ENCODE measurements at places on chromosomes 5 and 9.

DNA sequence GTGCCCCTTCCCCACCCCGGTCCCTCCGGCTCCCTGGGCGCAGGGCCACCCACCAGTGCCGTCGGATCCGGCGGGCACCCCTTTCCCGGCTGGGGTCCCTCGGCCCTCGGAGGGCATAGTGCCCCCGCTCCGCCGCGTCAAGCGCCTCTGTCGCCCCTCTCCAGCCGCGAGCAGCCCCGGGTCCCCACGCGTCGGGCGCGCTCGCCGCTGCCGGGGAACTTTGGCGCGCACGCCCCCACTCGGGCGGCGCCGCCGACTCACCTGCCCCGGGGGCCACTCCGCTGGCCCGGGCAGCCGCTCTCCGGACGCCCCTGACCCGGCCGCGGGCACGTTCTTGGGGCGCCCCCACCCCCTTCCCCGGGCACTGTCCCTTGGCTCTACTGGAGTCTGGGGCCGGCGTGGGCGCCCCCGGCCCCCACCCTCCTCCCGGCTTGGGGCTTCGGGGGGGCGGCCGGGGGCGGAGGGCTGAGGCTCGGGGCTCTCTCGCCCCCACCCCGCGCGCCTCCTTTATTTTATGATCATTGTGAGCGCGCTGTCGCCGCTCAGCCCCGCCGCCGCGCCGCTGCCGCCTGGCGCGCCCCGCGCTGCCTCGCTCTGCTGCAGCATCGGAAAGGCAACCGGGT is 1.1 kb upstream of the FAM78A start:
- DNase-seq, result no peak

GRCh38 chr9:91428436-91428835 is 4.8 kb upstream of the NFIL3 start:
- no peak for DNase-seq

DNA sequence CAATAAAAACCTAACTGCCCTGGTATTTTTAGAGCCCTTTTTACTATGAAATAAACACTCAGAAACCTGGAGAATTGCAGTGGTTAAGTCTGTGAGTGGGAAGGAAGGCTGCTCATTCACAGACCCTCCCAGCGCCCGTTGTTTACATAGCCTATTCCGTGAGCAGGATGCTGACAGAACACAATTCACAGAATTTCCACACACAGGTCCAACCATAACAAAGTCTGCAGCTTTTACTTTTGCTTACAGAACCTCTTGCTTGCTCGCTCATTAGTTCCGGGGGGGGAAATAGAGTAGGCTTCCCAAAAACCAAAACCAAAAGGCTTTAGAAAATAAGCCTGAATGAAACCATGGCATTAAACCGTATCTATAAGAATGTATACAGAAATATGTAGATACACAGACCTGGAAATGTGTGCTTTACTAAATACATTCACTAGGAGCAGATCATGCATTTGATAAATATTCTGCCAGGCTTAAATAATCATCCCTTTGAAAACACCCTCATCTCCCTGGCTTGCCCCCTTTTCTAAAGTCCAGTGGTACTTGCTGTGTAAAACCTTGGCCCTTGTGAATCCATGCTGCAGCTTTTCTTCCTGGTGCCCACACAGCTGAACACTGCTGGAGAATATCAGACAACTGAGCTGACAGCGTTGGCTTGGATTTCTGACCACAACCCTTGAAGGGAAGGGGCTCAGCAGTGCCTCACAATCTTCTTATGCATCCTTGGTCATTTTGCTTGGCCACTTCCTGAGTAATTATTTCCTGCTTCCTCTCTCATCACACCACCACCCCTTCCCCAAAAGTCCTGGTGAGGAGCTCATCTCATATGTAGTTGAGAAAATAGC is 128.0 kb downstream of the FANCC start:
- peak; percentile 22 for DNase-seq

- DNase-seq, result no peak
Measured at GRCh38 chr5:32790411-32790951, 79.4 kb downstream of the NPR3 start.

DNA sequence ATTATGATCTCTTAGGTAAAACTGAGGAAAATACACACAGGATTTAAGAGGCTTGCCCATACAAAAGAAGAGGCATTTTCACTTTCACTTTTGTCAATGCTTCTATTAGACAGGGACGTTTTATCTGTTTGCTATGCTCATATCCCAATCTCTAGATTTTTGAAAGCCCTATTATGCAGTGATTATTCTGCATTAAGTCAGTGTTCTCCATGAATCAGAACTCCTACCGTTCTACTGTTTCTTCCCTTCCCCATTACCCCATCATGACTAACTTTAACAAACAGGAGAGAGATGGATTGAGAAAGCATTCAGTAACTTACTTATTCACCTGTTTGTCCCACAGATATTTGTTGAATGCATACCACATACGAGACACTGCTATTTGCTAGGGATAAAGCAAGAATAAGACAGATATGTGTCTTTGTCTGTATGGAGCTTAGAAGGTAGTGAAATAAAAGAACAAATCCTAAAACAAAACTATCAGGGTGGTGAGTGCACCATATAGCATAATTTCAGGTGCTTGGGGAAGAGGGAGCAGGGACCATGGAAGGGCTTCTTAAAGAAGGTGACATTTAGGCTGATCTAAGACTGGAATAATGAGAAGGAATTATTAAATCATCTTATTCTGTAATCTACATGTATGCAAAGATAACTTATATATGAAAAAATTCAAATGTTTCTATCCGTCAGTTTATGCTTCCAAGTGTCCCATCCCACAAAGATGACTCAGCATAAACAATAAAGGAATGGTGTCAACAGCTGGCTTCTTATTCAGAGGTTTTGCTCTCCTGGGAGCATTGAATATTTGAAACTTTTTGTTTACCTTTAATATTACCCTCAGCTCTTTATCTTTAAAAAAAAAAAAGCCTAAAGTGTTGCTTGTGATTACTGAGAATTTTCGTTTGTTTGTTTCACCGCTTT is 328.1 kb downstream of the HINT1 start:
- DNase-seq, result no peak

DNA sequence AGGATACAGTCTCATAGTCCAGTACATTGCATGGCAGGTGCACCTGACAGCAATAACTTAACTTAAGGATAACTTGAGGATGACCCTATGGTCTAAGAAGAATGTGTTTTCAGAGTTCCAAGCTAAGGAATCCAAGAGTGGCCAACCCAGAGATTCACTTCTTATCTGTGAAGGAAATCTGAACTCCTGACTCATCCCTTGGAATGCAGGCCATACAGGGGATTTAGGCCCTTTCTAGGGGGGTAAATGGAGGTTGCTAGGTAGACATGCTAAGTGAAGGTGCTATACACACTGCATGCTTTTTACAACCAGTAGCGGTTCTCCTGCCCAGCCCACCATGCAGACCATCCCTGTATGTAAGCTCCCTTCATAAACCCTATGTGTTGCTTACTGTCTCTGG is 50.4 kb downstream of the HTR1A start:
- DNase-seq, result no peak

- no peak for DNase-seq
Measured at GRCh38 chr9:69500896-69501295, 171.3 kb downstream of the APBA1 start.

DNA sequence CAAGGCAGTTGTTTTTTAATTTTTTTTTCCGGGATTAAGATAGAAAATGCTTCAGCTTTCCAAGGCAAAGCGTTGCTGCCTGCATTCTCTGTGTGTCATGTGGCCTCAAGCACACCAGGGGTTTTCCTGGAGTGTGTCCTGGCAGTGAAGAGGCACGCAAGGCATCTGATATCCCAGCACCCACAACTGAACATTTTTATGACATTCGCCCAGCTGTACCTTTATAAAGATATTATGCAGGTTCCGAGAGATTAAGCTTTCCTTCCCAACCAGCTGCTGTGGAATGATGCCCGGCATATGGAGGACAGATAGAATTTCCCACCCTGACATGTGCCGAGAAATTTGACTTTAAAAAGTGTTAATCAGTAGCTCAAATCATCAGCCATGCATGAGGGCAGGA is 205.6 kb downstream of the GADD45G start:
- DNase-seq, result no peak

GRCh38 chr5:126883564-126884245 is 106.8 kb downstream of the LMNB1 start:
- DNase-seq, result no peak

GRCh38 chr9:131169563-131170240 is 44.3 kb downstream of the NUP214 start:
- no peak for DNase-seq

DNA sequence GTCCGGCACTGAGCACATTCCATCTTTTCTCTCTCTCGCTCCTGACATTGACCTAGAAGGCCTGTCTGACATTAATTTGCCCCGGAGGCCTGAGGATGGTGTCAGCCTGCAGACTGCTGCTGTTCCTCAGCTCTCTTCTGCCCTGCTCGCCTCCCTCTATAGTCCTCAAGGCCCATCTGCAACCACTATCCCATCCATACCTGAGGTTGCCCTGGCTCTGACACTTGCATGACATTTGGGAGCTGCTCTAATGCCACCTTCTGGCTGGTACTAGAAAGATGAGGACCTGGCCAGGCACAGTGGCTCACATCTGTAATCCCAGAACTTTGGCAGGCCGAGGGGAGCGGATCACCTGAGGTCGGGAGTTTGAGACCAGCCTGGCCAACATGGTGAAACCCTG is 38.6 kb upstream of the GGTA1 start:
- peak; percentile 35 for DNase-seq

GRCh38 chr5:56490971-56491468 is 257.9 kb upstream of the ANKRD55 start:
- DNase-seq, result no peak

DNA sequence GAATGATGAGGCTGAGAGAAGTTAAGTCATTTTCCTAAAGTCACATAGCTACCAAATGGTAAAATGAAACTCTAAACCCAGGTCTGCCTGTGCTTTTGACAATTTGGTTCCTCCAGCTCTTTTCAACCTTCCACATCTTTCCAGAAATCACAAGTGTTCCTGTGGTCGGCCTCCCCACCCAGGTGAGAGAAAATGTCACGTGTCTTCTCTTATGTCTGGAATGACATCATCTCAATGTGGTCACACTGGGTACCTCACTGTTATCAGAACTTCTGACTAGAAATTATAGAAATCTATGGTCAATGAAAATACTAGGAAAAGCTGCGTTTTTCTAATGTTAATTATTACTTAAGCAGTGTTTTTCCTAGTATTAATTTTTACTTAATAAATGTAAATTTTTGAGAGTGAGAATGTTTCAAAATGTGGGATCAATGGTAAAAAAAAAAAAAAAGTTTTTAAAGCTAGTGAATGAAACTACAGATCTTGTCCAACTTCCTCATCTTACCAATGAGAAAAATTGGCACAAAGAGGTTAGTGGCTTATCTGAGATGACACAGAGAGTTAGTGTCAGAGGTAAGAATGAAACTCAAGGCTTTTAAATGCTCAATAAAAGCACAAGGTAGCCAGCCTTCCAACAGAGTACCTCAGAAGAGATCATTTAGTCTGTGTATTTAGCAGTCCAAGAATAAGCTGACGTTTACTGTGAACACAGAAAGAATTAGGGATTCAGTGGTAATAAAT is 228.7 kb upstream of the NR4A3 start:
- peak; percentile 5 for DNase-seq
